ENCODE measurements at places on chromosomes 4 and X.

DNA sequence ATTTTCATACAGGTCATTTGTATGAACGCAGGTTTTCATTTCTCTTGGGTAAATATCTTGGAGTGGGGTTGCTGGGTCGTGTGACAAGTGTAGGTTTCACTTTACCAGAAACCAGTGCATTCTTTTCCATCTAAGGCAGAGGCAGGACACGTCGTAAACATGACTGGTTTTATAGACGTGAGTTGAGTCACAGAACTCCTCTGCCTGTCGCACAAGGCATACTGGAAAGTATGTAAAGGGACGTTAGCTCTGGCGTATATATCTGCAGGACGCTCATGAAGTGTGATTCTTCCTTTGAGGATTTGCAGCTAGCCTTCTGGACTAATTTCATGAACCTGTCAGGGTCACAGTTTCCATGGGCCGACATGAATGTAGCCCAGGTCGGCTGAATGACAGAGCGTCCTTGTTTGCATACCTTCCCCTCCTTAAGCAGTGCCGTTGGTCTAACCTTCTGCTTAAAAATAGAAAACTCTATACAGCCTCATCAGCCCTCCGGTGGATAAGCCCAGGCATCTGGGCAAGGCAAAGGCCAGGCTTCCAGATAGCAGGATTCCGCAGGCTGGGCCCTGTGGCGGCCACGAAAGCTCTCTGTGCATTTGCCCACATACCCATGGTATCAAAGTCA lies 106.0 kb downstream of the GPR143 start:
- no peak for DNase-seq

DNA sequence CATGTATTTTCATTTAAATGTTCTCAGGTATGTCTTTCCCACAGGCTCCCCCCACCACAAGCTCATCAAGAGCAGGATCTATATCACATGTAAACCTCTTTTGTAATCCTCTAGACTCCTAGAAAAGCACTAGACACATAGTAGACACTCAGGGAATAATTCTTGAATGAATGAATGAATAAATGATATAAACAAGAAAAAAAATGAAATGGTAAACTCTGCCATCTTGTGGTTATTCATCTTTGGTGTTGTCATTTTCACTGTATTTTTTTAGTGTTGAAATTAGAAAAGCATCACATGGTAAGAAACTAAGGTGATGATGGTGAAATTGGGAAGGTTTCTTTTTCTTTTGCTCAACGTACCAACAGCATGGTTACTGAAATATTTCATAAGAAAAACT lies 34.2 kb upstream of the C1GALT1C1 start:
- no peak for DNase-seq

DNA sequence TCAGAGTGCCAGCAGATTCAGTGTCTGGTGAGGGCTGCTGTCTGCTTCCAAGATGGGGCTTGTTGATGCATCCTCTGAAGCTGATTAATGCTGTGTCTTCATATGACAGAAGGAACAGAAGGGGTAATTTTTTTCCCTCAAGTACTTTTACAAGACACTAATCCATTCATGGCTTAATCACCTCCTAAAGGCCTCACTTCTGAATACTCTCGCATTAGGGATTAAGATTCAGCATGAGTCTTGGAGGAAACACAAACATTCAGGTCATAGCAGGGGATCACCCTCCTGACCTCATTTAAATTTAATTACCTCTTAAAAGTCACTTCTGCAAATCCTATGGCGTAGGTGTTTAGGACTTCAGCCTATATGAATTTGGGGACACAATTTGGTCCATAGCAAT lies 1145.5 kb upstream of the PCDH10 start:
- no peak for DNase-seq

DNA sequence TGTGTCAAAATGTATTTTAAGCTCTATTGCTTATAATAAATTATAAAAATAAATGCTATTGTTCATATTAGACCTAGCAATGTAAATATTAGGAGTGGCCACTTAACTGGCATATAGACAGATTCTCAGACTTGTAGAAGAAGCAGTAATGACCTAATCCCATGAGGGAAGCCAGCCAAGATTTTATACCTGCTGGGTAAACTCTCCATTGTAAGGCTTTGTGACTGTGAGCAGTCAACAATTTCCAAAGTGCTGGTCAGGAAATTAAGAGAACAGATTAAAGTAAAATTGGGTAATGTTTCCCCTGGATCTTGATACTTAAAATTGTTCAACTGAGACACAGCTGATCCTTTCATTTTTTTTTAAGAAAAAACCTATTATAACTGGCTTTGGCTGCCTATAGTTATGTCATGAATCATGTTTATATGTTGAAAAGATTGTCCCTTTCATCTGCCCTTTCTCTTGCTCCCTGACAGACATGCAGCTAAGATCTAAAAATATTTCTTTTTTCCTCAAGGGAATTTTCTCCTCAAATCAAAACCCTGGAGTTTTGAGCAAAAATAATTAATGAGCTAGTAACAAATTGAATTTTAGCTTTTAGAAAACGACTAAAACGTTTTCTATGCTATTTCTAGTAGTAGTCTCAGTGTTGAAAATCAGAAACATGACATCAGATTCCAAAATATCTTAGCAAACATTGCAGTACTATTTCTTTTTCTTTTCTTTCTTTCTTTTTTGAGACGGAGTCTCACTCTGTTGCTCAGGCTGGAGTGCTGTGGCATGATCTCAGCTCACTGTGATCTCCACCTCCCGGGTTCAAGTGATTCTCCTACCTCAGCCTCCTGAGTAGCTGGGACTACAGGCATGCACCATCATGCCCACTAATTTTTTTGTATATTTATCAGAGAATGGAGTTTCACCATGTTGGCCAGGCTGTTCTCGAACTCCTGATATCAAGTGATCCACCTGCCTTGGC lies 77.9 kb downstream of the ADGRL3 start:
- DNase-seq = no peak

All from GM03348 (cell line).